Stimulated activated CD4-positive, alpha-beta T cell treated with anti-CD3 and anti-CD28 coated beads, Interleukin-2, amount 100 ng/mL, for 4 hours (primary cell): ENCODE measurements at places on chromosomes 7 and 10.

DNA sequence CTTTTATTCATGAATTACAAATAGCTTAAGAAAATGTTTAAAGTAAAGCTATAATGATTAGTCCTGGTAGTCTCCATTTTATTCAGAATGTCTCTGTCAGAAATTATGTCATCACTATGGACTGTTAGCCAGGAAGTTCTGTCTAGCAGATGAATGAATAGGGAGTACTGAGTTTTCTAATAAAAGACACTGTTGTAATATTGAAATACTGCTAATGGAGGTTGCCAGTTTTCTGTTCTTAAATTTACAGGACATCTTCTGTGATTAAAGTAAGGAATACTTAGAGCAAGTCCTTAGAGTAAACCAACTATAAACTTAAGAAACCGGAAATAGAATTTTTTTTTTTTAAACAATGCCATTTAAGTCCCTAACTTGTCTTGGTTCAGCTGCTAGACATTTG is 309.8 kb downstream of the ADK start:
- no peak for DNase-seq

- no peak for DNase-seq
Observed at GRCh38 chr10:117346574-117346973, 28.7 kb downstream of the PDZD8 start.

DNA sequence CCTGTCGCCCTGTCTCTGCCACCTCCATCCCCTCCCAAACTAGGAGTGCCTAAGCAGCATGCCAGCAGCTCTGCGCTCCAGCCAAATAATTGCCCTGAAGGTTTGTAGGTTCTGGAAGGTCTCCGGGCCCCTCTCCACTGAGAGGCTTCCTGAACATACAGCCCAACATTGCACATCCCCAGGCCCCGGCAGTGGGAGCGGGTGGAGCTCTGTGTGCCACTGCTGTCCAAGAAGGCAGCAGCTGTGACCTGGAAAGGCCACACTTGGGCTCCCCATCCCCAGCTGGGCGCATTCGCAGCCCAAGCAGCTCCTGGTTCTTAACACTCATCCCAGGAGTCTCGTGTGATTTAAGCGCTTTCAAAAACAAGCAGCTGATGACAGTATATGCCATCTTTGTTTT is 95.7 kb downstream of the COL13A1 start:
- DNase-seq: no peak

DNA sequence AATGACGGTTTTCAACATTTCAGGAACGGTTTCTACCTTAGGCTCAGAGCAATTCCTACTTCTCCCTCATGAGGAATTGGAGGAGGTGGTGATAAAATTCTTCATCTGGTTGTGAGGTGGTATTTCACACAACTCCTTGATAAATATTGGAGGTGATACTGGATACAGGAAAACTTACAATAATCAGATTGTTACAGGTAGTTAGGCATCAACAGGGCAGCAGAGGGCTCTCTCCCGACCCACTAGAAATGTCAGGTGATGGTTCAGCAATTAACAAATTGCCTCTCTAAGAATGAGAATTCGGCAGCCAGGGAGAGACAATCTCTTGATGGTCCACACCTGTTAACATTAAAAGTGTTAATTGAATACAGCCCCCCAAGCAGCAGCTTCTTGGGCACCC is 22.6 kb downstream of the ZNF786 start:
- DNase-seq: no peak

DNA sequence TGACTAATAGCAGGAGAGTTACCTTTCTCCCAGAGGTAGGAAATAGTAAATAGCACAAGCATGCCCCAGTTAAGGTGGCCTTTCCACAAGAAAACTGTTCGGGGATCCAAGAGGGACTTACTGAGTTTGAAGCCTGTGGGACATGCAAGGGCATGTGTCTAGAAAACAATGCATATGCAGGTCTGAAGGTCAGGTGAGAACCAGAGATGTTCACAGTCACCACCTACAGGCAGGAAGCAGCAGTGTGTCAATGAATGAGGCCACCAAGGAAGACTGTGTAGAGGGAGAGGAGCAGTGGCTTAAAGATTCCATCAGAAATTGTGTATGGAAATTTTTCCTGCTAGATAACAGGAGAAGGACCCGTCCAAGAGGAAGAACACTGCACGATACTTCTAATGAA is 66.0 kb downstream of the CALD1 start:
- no peak for DNase-seq

DNA sequence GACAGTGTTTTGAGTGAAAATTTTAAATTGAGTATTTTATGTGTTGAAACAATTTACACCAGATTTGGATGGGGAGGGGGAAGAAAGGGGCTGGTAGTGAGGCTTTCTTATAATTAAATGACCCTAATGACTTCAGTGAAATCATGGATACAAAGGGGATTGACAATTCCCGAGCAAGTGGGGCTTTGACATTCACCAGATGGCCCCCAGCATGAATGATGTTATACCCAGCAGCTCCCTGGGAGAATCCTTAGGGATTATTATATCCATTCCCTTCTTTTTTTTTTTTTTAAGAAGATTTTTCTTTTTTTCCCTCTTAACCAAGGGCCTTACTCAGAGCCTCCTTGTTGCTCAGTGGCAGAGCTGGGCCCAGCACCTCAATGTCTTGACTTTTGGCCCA is 17.9 kb downstream of the PLPP4 start:
- DNase-seq: no peak

DNA sequence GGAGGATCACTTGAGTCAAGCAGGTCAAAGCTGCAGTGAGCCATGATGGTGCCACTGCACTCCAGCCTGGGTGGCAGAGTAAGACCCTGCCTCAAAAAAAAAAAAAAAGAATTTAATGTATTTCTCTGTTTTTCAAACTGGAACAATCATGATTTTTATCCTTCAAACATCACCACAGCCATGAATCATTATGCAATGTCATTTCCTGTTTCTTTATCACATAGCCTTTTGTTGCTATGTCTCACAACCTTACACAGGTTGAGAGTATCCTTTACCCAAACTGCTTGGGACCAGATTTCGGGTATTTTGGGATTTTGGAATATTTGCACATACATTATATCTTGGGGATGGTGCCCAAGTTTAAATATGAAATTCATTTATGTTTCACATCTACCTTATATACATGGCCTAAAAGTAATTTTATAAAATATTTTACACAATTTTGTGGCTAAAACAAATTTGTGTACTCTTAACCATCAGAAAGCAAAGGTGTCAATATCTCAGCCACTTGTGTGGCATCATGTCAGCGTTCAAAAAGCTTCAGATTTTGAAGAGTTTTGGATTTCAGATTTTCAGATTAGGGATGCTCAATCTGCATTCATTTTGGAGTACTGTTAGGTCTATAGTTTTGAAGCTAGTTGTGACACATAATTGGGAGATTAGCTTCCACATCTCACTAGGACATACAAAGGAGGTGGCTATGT is 8.2 kb downstream of the NT5C3A start:
- no peak for DNase-seq

DNA sequence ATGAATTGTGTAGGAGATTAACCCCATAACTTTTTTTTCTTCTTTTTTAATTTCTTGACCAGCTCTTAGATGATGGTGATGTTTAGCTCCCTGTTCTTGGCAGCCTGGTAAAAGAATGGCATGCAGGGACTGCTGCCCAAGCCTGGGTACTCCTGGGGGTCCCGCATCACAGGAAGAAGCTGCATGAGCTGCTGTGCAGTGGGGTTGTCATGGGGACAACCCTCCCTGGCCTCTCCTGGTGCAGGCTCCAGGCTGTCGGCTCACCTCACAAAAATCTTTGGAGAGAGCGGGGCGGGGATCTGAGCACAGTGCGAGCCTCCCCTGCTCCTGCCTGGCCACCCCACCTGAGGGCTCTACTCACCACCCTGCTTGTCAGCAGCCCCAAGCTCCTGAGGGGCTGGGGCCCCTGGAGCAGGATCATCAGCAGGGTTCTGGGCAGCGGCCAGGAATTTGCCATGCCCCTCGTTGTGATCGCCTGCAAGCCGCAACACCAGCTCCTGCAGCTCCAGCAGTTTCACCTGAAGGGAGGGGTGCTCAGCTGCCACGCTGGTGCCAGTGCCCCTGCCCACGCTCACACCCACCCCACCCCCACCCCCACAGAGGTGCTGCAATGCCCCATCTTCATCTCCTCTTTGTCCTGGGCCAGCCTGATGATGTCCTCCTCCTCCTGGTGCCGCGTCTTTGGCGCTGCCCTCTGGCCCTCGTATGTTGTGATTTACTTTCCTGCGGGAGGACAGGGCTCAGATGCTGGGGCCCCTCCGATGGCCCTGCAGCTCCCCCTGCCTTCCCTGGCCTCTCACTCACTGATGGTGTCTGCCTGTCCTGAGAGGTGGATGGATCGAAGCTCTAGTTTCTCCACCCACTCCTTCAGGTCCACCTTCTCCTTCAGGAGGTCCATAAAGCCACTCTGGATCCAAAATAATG is 15.5 kb upstream of the MTPAP start:
- DNase-seq: no peak

DNA sequence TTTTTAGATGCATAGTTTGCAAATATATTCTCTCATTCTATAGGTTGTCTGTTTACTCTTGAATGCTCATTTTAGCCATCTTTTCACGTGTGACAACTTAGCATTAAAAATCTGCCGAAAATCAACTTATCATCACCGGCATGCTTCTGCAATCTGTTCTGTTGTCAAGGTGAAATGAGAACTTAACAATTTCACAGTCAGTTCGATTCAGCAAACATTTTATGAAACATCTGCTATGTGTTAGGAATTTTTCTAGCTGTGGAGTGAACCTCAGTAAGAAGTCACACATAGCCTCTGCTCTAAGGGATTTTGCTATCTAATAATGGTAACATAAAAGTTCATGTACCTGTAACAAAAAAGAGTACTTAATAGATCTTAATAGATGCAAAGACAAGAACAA is 256.1 kb downstream of the ZWINT start:
- DNase-seq: no peak

- no peak for DNase-seq
Observed at GRCh38 chr10:113274176-113274829, 278.6 kb upstream of the HABP2 start.

DNA sequence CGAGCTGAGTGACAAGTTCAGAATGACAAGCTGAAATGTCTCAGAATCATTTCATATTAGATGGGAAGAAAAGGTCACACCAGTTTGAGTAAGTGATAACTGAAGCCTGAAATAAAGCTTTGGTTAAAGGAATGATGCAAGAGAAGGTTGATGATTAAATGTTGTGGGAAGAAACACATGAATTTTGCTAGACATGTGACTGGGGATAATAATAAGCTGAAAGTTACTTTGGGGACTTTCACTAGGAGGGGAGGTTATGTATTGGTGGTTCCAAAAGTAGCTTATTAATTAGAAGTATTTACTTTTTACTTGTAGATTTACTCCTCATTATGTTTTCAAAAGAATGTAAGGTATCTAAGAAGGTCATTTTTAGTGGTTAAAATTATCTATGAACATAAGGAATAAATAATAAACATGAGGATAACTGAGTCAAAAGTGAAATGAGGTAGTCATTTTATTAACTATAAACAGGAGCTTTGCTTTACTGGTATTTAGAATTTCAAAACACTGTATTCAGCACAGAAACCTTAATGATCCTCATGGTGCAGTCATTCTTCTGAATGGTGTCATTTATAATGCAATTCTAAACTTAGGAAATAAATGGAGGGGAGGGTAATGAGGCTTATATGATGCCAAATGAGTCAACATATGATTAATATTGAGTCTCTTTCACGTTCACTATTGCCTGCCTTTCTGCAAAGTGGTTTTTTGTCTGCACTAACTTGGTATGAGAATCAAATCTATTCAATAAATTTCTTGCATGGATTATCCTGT is 63.7 kb downstream of the PRKG1 start:
- no peak for DNase-seq

DNA sequence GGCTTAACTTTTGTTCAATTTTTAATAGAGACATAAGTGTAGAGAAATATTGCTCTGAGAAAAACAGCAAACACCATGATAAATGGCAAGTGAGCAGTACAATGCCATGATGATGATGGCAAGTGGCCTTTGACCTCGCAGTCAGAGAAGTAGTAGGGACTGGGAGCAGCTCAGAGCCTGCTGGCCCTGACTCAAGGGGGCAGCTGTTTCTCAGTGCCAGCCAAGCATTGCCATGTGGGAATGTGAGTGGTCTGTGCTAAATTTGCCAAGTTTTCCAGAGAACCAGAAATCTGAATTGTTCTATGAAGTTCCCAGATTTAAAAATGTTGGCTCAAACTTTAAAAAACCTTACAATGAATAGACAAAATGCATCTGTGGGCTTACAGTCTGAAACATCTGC is 187.9 kb downstream of the BICC1 start:
- no peak for DNase-seq

DNA sequence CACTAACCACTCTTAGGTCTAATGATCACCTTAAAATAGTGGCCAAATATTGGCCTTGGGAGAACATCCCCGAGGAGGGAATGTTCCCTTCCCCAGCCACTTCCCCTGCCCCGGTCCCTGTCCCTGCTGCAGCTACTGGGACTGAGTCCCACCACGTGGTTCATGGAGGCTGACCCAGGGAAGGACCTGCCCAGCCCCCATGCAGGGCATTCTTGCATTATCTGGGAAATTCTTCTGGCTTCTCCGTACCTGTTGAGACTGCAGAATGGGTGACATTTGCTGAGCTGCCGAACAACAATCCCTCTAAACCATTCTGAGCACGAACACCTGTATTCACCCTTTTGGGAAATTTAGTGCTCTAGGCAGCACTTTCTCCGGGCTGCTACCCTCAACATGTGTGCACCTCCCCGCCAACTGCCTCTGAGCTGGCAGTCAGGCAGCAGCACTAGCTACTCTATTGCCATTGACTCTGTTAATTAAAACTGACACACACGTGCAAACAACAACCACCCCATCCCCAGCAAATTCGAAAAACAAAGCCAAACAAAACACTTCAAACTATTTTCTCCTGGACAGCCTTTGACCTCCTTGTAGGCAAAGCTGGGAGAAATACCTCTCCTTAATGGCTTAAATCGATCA is 567.4 kb upstream of the MKI67 start:
- no peak for DNase-seq

- DNase-seq: no peak
Observed at GRCh38 chr10:49356944-49357343, 38.9 kb downstream of the DRGX start.

GRCh38 chr7:156892081-156892800 is 742 bp downstream of the LMBR1 start:
- DNase-seq: peak; percentile 63

GRCh38 chr7:151831606-151832005 is 45.3 kb downstream of the PRKAG2 start:
- DNase-seq: no peak

DNA sequence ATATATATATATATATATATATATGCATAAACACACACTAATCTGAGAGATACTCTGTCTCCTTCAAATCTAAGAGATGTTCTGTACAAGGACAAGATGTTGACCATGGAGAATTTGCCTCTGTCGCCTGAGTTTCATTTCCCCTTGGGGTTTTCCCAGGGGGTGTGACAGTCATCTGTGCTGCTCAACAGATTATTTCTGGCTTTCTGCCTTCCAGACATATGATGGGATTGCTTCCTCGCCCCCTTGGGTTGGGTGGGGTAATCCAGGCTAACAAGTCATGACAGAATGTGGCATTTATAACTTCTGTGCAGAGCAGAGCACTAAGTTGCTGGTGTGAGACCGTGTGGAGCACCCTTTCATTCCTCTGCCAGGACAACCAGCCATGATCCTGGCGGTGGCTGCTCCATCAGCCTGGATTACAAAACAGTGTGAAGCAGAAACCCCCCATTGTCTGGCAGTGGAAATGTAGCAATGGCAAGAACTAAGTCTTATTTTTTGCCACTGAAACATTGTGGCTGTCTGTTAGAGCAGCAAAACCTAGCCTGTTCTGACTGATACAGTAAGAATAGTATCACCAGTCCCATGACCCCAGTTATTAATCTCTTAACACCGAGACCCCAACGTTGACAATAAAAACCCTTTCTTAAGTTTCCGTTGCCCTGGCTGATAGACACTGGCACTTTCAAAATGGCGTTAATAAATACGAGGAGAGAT is 13.7 kb upstream of the USP6NL start:
- DNase-seq: no peak

- DNase-seq: no peak
Observed at GRCh38 chr10:80945264-80945880, 407.7 kb downstream of the SH2D4B start.
